MCF 10A (cell line): ENCODE measurements at places on chromosomes 3 and 15.
A peak's percentile ranks its signal among the peaks of the same experiment; 100 is the strongest.

GRCh38 chr3:171801738-171802589, 8.3 kb downstream of the PLD1 start:
- DNase-seq: peak; percentile 85

DNA sequence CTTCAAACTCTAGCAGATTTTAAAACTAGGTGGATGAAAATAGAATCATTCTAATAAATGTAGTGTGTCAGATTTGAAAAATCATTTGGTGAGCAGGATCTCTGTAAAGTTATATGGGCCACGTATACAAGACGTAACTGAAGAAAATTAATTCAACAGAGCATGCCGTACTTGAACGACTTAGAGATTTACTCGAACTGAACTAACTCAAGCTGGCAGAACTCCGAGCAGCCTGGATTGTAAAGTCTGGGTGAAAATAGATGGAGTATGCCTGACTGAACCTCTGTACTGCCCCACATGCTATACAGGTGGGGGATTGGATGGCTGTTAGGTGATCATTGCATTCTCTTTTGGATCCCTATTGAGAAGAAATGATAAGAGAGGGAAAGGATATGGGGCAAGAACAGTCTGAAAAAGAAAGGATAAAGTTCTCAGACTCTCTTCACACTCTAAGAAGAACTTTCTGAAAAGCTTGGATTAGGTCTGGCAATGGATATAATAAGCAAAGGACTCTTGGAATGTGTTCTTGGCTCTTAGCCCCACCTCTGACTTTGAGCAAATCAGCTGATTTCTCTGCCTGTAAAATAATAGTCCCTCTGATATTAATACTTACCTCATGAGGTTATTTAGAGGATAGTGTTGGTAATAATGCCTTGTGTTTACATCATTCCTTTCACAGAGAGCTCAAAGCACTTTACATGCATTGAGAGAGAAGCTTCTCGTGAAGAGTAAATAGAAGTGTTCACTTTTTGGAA, 147.5 kb downstream of the FILIP1L start:
- DNase-seq: no peak

DNA sequence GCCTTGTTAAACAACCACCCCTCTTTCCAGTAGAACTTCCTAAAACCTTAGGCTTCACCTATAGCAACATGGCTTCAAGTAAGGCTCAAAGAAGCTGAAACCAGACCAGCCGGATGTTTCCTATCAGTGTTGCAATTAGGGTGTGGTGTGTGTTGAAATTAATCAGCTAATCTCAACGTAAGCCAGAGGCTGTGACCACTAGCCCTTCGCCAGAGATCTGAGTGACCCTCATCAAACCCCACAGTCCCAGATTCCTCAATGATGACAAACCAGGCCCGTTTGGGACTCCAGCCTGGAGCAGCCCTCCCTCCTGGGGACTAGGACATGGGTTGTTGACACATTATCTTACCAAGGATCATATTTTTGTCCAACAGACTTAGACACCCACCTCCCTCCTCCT, 27.3 kb downstream of the CYP11A1 start:
- peak; percentile 26 for DNase-seq

GRCh38 chr3:13405614-13406013, 14.5 kb downstream of the NUP210 start:
- DNase-seq: no peak

- no peak for DNase-seq
Measured at GRCh38 chr3:112261742-112262141, 32.3 kb downstream of the SLC9C1 start.

GRCh38 chr3:135538123-135538522, 427.4 kb upstream of the PPP2R3A start:
- no peak for DNase-seq
